ENCODE measurements at places on chromosomes 7 and 10. TPM values are rescaled to one million over a fixed set of nuclear protein-coding genes. Genes with fewer than 3 reads are reported as not detected.

GRCh38 chr7:74275401-74275881 is 13.8 kb upstream of the CLIP2 start:
- DNase-seq, result no peak

DNA sequence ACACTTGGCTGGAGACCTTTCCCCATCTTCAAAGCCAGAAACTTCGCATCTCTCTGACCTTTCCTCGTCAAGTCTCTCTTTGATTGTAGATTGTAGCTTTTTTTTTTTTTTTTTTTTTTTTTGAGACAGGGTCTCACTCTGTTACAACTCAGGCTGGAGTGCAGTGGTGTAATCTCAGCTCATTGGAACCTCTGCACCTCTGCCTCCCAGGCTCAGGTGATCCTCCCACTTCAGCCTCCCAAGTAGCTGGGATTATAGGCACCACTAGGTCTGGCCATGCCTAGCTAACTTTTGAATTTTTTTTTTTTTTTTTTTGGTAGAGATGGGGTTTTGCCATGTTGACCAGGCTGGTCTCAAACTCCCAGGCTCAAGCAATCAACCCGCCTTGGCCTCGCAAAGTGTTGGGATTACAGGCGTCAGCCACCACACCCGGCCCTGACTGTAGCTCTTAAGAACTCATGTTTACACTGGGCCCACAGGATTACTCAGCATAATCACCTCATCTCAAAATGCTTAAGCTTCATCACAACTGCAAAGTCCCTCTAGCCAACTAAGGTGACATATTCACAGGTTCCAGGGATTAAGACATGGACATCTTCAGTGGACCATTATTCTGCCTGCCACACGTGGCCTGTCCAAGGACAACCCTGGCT is 11.7 kb downstream of the POLL start:
- no peak for DNase-seq

GRCh38 chr7:70154521-70155180 is 556.4 kb downstream of the AUTS2 start:
- DNase-seq, result no peak

ANKRD61 gene
- not detected for polyA plus RNA-seq

AKR1C8 gene
- not detected for polyA plus RNA-seq

- DNase-seq, result peak; percentile 55
Measured at GRCh38 chr10:17616403-17617030, 657 bp downstream of the HACD1 start.

POLL gene
- 17.3 TPM for polyA plus RNA-seq

- no peak for DNase-seq
Measured at GRCh38 chr7:106048706-106049020, 63.4 kb downstream of the SYPL1 start.

DNA sequence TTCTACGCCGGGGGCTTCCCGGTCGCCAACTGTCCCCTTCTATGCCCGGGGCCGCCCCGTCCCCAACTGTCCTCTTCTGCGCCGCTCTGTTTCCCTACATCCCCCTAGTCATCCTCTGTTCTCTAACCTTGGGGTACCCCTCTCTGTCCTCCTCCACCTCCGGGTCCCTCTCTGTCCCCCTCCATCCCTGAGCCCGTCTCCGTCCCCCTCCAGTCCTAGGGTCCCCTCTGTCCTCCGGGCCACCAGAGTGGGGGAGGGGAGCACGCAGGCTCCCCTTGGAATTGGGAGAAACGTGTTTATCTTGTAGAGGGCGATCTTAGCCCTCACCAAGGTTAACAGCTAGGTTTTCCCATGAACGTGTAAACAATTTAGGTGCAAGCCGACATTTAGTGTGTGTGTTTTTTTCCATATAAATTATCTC is 852 bp upstream of the KLF6 start:
- peak; percentile 73 for DNase-seq

GRCh38 chr7:140003913-140004382 is 58.8 kb downstream of the PARP12 start:
- DNase-seq, result no peak

- DNase-seq, result no peak
Measured at GRCh38 chr7:30906515-30907240, 5.0 kb upstream of the AQP1 start.

MYO1G gene
- 0.64 TPM for polyA plus RNA-seq

DNA sequence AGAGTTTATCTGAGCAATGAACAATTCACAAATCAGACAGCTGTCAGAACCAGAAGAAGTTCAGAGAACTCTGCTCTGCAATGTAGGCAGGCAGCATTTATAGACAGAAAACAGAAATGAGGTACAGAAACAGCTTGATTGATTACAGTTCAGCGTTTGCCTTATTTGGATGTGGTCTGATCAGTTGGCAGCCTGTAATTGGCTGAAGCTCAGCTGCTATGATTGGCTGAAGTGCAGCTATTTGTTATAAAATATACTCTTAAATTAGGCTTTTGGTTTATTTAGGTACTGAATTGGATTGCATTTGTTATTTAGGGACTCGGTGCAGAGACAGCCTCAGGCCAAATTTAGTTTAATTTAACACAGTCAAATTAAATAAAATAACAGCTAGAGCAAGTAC is 85.8 kb upstream of the JAZF1 start:
- DNase-seq, result no peak

SPDYE9 gene
- not detected for polyA plus RNA-seq

HOXA7 gene
- 4.1 TPM for polyA plus RNA-seq

DNA sequence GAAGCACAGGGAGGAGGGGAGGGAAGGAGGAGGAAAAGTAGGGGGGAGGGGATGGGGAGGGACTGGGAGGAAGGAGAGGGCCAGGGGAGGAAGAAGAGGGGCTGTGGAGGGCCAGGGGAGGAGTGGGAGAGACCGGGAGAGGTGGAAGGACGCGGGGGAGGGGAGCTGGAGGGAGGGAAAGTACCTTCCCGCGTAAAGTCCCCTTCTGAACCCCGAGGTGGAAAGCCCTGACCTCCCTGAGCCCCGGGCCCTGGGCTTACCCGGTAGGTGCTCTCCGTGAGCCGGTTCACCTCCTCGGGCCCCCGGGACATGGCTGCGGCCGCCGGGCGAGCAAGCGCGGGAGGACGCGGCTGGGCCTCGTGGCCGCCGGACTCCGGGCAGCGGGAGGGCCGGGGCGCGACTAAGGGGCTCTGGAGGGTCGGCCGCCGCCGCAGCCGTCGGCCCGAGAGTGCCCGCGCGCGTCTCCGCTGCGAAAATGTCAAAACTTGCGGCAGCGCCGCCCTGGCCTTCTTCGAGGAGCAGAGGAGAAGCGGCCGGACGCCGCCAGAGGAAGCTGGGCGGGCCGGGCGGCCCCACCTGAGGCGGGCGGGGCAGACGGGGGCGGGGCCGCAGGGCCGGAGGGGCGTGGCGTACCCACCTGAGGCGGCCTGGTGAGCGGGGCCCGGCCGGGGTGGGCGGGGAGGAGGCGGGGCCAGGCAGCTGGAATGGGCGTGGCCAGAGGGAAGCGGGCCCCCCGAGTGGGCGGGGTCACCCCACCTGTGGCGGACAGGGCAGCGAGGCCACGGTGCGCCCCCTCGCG is at the start of gene BAIAP2L1:
Gene BAIAP2L1 (minus strand): TSS at position 549 of the 799 bp plus-strand sequence. CDS start 238 bp downstream, at position 311.
- peak; percentile 52 for DNase-seq

LIMK1 gene
- 7.6 TPM for polyA plus RNA-seq

DNA sequence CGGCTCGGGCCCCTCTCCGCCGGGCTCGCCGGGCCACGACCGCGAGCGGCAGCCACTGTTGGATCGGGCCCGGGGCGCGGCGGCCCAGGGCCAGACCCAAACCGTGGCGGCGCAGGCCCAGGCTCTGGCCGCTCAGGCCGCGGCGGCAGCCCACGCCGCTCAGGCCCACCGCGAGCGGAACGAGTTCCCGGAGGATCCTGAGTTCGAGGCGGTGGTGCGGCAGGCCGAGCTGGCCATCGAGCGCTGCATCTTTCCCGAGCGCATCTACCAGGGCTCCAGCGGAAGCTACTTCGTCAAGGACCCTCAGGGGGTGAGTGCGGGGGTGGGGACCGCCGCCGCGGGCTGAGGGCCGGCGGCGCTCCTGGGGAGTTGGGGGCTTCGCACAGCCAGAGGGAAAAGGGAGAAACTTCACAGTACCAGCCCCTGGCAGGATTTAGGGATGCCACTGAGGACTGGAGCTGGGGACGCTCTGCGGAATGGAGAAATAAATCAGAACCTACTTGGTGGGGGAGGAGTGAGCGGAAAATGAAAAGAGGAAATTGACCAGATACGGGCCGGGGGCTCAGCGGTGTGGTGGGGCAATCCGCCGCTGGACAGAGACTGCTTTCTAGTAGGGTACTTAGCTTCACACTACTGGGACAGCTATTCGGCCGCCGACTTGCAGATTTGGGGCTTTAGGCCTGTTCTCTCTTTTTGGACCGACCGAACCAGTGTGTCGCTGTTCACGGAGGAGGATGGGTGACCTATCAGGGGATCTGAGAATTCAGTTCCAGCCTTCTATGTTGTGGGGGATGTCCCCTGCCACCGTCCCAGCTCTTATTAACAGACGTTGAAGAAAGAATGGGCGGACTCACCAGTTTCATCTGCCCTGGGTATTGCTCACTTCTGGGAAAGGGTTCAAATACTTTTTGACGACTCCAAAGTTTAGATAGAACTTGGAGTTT is 669 bp downstream of the PI4K2A start:
- DNase-seq, result peak; percentile 55

GRCh38 chr10:100670828-100671479 is 74.4 kb upstream of the PAX2 start:
- DNase-seq, result no peak

GRCh38 chr10:21912625-21913024 is 90.9 kb downstream of the DNAJC1 start:
- DNase-seq, result no peak

DNA sequence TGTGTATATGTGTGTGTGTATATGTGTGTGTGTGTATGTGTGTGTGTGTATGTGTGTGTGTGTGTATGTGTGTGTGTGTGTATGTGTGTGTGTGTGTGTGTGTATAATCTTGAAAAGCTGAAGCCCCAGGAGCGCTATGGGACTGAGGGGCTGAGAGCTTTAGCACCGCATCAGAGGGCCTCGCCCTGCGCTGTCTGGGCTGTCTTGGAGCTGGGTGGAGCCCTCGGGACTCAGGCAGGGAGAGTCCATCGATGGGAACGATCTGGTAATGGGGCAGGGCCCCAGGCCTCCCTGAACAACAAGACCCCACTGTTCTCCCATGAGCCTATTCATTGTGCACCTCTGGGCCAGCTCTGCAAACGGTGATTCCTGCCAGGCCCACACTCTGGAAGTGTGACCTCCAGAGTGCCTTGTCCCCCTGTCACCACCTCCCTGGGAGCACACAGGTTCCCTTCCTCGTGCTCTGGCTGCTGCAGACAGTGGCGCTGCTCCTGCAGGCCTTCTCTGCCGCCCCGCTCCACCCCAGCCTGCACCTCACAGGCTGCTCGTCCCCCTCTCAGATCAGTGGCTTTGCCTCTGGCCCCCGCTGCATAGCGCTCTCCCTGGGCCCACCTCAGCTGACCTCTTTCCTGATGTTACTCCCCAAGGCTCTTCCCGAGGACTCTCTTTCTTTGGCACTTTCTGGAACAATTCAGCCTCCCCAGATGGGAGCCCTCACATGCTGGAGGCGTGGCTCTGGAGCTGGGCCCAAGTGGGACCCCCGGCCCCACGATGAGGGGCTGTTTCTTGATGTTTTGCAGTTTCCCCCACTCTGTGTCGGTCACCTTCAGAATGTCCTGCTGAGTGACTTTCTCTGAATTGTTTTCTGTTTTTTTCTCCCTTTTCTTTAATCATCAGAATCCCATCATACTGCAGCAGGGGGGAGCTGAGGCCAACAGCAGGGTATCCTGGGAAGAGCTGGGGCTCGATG is 542.2 kb upstream of the FOXK1 start:
- DNase-seq, result no peak

DNA sequence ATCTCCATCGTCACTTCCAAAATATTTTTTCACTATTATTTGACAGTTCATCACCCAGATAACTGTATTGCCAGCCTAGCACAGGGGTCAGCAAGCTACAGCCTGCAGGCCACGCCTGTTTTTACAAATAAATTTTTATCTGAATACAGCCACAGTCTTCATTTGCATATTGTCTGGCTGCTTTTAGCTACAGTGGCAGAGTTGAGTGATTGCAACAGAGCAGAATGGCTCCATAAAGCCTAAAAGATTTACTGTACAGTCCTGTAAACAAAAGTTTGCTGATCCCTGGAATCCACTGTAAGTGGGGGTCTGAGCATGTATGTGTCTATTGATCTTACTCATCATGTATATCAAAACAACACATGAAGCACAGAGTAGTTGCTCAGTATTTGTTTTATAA is 45.9 kb upstream of the GNAI1 start:
- no peak for DNase-seq

DNA sequence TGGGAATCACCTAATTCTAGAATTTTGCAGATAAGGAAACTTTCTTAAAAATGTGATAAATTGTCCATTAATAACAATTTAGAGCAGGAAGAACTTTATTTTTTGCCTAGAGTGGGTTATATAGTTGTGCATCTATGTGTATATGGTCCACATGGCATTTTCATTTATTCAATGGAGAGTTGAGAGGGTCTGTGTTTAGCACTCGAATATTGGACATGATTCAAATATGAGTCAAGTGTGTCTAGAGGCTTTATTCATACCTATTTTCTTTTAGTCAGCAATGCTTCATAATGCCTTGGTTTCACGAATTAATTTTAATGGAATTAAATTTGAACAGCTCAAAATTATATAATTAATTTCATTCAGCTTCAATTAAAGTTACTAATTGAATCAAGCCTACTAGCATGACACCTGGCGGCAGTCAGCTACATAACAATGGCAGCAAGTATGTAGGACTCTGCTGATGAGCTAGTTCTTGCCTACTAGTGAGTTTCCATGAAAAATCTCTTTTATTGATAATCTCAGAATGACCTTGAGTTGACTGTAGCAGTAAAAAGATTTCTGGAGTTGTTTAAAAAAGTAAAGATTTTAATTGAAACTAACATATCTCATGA is 17.7 kb downstream of the MDFIC start:
- DNase-seq, result no peak

MCM10 gene
- 0.28 TPM for polyA plus RNA-seq

ASB10 gene
- polyA plus RNA-seq, result not detected

All from ovary (tissue), 10 donors.